Right atrium auricular region (tissue), 2 donors: ENCODE measurements at places on chromosomes 5 and 9. TPM values are rescaled to one million over a fixed set of nuclear protein-coding genes. Genes with fewer than 3 reads are reported as not detected.

DNA sequence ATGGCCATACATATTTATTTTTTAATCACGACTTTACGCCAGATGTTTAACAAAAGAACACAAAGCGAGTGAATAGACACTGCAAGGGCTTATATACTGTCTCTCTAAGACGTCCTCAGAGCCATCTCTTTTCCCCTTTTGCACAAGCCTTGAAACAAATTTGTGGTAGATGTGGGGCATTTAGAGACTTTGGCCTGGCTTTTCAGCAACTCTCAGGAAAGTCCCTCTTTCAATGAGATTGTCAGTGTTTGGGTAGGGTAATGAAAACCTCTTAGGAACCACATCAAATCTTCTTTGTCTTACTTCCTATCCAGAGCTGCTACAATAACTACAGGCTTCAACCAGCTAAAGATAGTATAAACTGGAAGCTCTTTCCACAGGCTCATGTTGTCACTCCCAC lies 380.0 kb downstream of the ANXA1 start:
- no peaks in the 10 kb centered on the region for H3K4me1 ChIP-seq
- DNase-seq: no peak

DNA sequence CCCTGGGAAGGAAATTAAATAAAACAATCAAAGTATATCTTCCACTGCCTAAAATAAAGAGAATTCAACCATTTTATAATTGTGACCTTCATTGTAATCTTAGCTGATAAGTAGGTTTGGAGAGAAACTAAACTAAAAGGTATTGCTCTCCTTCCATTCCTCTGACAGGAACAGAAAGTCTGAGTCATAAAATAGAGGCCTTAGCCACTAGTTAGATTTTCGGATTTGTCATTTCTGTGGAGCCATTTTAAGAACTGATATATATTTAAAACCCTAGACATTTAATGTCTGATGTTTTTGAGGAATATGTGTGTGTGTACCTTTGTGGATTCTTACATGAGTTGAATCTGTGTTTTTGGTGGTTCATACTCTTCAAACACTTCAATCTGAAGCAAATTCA lies 11.8 kb upstream of the TMC1 start:
- no peaks in the 10 kb centered on the region for H3K4me1 ChIP-seq
- H3K4me3 ChIP-seq: no peak overlapping the region
- H3K27ac ChIP-seq: no peak overlapping the region
- no peaks in the 10 kb centered on the region for H3K27me3 ChIP-seq
- no peaks in the 10 kb centered on the region for H3K36me3 ChIP-seq

DNA sequence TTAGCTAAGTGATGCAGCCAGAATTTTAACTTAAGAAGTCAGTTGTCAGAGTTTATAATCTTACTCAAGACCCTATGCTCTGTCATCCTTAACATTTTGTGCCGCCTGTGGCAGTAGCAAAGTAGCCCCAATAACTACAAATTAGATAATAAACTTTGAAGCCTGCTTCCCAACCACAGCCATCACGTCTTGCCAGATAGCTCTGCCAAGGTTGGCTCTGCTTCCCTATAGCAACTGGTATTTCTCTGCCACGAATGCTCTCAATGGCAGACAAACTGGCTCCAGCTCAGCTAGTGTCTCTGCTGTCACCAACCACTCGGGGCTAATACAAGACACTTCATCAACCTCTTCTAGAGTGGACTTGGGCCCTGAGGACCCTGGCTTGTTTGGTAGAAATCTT lies 576.1 kb downstream of the CDH12 start:
- H3K4me1 ChIP-seq: no peaks in the 10 kb centered on the region
- no peaks in the 10 kb centered on the region for H3K36me3 ChIP-seq
- H3K27me3 ChIP-seq: no peaks in the 10 kb centered on the region
- H3K27ac ChIP-seq: no peak overlapping the region

DNA sequence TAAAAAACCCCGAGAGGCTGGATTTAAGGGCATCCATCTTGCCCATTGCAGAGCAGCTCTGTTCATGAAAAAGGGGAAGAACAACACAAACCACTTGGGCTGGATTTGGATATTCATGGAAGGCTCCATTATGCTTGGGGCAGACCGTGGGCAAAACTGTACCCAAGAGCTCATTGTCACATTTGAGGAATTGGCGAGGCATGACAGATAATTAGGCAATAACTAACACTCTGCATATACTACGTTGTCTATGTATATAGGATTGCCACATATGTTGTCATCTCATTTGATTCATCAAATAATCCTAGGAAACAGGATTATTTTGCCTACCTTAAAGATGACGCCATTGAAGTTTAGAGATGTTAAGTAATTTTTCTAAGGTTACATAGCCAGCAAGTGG lies 255.4 kb downstream of the SMARCA2 start:
- H3K36me3 ChIP-seq: no peaks in the 10 kb centered on the region
- no peak overlapping the region for H3K27ac ChIP-seq
- H3K4me1 ChIP-seq: peaks cover 12% of the 10 kb centered on the region
- H3K4me3 ChIP-seq: no peak overlapping the region

DNA sequence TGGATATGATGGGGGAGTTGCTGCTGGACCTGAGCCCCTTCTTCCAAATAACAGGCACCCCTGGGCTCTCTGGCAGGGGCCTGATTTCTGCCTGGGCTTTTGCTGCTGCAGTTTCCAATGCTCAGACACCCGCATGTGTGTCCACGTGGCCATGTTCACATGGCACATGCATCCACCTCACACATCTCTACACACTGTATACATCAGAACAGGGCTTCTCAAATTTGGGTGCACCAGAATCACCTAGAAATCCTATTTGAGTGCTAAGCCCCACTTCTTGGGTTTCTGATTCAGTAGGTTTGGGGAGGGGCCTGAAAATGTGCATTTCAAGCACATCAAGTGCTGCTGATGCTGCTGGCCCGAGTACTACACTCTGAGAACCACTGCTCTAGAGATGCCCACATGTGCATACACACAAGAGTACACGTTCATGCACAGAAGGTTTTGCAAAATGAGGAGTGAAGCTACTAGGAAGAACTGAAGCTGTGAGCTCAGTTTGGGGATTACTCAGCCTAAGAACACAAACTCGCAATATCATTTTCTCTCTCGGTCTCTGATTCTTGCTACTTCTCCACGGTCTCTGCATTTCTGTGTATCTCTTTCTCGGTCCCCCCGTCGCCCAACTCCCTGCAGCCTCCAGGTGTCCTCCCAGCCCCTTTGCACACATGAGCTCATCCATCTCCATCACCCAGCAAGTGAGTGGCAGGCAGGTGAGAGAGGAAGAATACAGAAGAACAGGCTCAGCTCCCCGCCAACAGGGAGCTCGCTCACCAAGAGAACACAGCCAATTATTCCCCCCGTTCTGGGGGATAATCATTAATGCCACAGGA lies 97.0 kb downstream of the PCDH1 start:
- no peak overlapping the region for H3K4me3 ChIP-seq
- no peak for DNase-seq
- no peaks in the 10 kb centered on the region for H3K27me3 ChIP-seq
- no peaks in the 10 kb centered on the region for H3K4me1 ChIP-seq

Gene CD180
- total RNA-seq: 0.26 TPM

Gene NSUN2
- 21.4 TPM for total RNA-seq

Gene NR4A3
- 15.8 TPM for total RNA-seq
